Neural crest cell (in vitro differentiated cells): ENCODE measurements at places on chromosomes 16 and 17.
A peak's percentile ranks its signal among the peaks of the same experiment; 100 is the strongest.

- DNase-seq = no peak
These were observed 3.3 kb upstream of the CES1 start for GRCh38 chr16:55836158-55836611.

GRCh38 chr17:6914711-6915110, 81.1 kb upstream of the ALOX12 start:
- no peak for DNase-seq

DNA sequence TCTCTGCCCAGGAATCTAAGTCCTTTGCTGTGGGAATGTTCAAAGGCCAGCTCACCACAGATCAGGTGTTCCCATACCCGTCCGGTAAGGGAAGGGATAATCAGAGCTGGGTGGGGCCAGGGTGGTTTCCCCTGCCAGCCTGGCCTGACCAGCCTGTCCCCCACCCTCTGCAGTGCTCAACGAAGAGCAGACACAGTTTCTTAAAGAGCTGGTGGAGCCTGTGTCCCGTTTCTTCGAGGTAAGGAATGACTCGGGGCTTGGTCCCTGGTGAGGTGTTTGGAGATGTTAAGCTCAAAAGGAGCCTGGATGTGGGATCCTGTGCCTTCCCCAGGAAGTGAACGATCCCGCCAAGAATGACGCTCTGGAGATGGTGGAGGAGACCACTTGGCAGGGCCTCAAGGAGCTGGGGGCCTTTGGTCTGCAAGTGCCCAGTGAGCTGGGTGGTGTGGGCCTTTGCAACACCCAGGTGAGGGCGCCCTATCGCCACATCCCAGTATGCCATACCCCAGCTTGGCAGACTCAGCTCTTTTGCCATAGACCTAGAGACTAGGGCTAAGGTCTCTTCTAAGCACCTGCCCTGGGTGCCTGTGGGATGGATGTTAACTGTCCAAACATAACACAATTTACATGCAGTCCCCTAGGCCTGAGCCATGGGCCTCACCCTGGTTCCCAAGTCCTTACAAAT, 997 bp downstream of the ACADVL start:
- DNase-seq = no peak

DNA sequence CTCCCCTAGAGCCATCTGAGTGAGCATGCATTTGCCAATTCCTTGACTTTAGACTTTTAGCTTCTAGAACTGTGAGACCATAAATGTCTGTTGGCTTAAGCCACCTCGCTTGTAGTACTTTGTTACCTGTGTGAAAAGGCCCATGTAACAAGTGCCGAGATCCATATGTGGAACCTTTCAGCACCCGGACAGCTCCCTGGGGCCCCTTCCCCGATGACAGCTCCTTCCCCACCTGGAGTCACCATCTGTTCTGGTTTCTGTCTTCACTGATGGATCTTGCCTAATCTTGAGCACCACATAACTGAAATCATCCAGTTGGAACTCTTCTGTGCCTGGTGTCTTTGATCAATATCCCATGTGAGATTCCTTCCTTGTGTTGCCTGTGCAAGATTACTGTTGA, 78.9 kb upstream of the EEF2KMT start:
- DNase-seq = no peak

DNA sequence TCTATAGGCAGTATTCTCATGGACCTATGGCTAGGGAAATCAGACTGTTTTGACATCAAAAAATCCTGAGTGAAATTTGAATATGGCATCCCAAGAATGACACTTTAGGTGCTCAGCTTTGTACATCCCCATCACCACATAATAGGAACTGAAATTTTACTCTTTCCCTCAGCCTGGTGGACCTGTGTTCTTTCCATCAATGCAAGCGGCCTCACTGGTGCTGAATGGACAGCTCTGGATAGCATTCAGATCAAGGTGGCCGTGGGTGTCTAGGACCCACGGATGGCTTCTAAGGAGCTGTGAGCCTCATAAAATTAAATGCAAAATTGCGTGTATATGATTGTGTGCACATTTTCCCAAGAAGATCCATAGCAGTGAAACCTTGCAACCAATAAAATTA, 152.6 kb downstream of the MAP2K6 start:
- no peak for DNase-seq

DNA sequence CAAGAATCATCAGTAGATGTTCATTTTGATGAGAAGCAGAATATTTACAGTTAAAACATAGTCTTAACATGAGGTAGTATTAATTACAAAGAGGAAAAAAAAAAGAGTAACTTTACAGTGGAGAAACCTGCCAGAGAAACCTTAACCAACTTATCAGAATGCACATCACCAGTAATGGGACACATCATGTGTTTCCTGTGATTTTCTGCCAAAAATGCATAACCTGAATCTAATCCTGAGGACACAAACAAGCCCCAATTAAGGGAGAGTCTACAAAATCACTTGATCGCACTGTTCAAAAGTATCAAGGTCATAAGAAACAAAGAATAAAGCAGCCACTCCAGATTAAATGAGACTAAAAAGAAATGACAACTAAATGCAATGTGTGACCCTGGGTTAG, 18.2 kb upstream of the QRICH2 start:
- no peak for DNase-seq

- no peak for DNase-seq
These were observed 174.3 kb downstream of the UTP18 start for GRCh38 chr17:51434434-51435170.

- no peak for DNase-seq
These were observed 26.3 kb downstream of the ARHGAP23 start for GRCh38 chr17:38454532-38454931.

- DNase-seq = no peak
These were observed 155.7 kb downstream of the SOCS1 start for GRCh38 chr16:11100239-11100750.

GRCh38 chr16:75246504-75247205, 4.8 kb downstream of the BCAR1 start:
- no peak for DNase-seq

DNA sequence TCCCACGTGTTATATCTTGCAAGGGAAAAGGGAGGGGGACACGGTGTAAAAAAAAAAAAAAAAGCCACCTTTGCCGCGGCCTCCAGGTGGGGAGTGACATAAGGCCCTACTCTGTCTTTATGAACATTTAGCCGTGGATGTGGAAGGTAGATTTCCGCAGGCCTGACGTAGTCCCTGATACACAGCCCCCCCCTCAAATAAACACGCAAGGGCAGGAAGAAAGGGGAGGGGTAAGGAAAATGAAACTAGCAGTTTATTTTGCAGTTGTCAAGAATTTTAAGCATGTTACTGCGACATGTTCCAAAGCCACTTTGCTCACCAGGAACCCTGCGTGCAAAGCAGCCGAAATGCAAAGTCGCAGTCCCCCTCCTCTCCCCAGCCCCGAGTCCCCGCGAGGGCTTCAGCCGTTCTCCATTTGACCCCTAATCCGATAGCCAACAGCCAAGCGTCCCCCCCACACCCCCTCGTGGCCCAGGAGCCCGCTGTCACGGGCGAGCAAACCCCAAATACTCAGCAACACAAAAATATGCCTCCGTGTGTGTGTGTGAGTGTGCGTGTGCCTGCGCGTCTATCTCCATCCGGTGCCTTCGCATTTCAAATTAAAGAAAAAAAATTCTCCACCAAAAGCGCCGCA, 1.2 kb downstream of the CBX4 start:
- no peak for DNase-seq

- DNase-seq = no peak
These were observed 138.9 kb upstream of the CA10 start for GRCh38 chr17:52297230-52298010.

GRCh38 chr17:50952013-50952412, 85.9 kb upstream of the TOB1 start:
- DNase-seq = no peak

DNA sequence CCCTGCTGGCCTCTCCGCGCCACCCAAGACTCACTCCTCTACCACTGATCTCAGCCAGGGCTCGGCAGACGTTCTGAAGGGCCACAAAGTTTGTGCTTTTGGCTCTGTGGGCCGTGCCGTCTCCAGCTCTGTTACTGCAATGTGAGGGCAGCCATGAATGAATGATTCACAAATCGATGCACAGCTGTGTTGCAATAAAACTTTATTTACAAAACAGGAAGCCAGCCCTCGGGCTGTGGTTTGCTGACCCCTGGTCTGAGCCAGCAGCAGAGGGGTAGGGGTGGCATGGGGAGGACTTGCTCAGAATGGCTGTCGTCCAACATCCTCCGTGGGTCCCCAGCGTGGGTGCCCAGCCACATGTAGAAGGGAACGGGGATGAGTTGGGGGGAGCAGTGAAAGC, 63.0 kb upstream of the PVALEF start:
- DNase-seq = no peak

GRCh38 chr17:37792787-37793186, 47.9 kb upstream of the HNF1B start:
- no peak for DNase-seq

DNA sequence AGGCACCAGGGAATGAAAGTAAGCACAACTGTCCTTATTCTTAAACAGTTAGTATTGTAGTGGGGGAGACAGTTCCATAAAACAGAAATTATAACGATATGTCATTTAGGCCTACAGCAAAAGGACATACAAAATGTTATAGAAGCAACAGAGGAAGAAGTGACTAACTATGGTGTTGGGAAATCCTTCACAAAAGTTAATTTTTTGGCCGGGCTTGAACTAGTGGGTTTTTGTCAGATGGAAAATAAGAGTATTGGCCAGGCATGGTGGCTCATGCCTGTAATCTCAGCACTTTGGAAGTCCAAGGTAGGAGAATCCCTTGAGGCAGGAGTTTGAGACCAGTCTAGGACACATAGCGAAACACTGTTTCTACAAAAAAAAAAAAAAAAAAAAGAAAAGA, 127.8 kb downstream of the SSH2 start:
- no peak for DNase-seq

- DNase-seq = no peak
These were observed 29.2 kb downstream of the SOCS3 start for GRCh38 chr17:78330570-78331224.

- DNase-seq = peak; percentile 47
These were observed 32.0 kb downstream of the MBTPS1 start for GRCh38 chr16:84084570-84085270.

- no peak for DNase-seq
These were observed 22.5 kb downstream of the MYH10 start for GRCh38 chr17:8608001-8608400.

DNA sequence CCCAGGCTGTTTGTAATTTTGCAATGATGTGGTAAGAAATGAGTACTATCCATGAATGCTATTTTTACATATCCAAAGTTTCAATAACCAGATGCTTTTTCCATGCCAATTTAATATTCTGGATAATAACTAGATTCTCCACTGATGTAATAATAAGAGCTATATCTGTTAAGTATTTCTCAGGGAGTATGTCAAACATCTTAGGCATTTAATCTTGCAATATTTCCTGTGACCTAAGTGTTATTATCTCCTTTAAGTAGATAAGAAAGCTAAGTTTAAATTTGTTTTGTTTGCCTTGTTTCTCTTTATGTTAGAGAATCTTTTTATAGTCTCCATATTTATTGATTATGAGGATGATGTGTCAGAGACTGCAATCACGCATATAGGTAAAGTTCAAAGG, 32.3 kb upstream of the HS3ST3A1 start:
- DNase-seq = no peak
